Effector CD4-positive, alpha-beta T cell (primary cell): ENCODE measurements at places on chromosomes 11 and 22.

DNA sequence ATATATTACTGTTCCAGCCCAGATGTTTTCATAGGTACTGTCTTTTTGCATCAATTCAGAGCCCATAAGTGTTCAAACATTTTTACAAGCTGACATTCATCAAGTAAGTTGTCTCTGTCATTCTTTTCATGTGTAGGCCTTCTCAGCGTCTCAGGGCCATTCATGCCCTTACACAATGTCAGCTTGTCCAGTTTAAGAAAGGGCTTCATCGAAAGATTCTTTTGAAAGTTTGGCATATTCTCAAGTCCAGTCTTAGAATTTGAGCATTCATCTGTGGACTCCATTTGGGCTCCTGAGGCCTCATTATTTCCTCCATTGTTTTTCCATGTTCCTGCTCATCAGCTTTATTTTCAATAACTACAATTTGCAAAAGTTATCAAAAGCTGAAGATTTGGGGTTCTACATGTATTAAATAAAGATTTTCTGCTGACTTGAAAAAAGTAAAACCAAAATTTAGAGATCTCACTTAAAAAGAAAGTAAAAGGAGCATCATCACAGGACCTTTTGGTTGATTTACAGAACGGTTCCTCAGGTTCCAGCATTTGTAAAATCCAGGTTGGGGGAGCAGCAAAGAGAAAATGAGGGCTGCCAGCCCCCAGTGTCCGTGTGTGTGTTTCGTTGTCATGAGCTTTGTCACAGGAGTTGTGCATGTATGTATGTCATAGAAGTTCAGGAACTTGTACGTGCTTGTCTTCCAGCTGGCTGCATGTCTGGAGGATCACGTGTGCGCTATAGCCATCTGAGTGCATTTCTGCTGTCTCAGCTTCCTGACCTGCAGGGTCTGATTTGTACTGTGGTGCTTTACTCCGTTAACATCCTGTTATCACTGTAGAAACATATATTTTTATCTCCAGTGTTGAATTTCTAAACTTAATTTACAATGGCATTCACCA is 15.6 kb downstream of the MOV10L1 start:
- no peak for DNase-seq

DNA sequence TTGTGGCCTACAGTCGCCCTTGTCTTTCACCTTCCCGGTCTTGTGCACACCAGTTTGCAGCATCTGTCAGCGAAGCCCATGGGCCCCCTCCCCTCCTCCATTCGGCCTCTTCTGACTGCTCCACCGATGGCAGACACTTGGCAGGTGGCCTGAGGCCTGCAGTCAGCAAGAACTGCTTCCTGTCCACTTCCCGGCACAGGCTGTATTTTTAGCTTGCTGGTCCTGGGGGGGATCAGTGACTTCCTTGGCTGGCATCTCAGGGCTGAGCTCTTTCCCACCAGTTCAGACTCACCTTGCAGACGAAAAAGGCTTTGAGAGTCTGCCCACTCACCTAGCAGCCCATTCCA is 106.4 kb downstream of the SYN3 start:
- no peak for DNase-seq

- DNase-seq: no peak
Measured at GRCh38 chr11:105357146-105357545, 217.6 kb upstream of the CARD18 start.

DNA sequence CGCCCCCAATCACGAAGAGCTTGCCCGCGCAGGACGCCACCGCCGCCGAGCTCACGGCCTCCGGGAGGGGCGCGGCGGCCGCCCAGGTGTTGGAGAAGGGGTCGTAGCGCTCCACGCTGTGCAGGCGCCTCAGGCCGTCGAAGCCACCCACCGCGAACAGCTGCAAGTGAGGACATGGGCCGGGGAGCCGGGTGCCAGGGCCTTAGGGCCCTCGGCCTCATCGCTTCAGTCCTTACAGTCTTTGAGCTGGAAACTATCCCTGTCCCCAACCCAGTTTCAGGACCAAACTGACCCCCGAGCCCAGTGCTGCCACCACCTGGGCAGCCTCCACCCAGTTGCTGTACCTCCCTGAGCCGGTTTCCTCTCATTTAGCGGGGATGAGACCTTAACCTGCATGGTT is 7.6 kb downstream of the KLHL35 start:
- no peak for DNase-seq

GRCh38 chr11:27291954-27292636 is 70.9 kb downstream of the CCDC34 start:
- no peak for DNase-seq

DNA sequence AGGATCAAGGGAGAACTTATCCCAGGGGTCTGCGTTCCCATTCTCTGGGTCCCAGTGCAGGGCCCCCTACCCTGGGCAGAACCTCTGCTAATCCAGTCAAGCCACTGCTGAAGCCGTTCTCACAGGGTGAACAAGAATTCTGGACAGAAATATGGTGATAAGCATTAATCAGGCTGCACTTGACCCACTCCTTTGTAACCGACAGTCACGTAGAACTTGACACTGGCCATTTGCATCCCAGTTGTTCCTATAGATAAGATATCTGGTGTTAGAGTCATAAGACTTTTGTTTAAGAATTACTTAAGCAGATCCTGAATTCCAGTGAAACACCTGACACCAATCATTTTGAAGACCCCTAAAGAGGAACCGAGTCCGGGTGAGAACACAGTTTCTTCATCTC is 107.5 kb upstream of the THY1 start:
- no peak for DNase-seq

GRCh38 chr11:134362192-134362901 is 30.6 kb downstream of the GLB1L2 start:
- DNase-seq: no peak
